ENCODE measurements at places on chromosomes 4 and X.

GRCh38 chr4:17066972-17067371 lies 168.5 kb upstream of the LDB2 start:
- no peak for DNase-seq
- no peaks in the 10 kb centered on the region for H3K27me3 ChIP-seq
- H3K36me3 ChIP-seq: no peaks in the 10 kb centered on the region
- H3K27ac ChIP-seq: peak overlapping the region; percentile 54
- H3K4me3 ChIP-seq: no peak overlapping the region
- H3K4me1 ChIP-seq: peaks cover 41% of the 10 kb centered on the region

DNA sequence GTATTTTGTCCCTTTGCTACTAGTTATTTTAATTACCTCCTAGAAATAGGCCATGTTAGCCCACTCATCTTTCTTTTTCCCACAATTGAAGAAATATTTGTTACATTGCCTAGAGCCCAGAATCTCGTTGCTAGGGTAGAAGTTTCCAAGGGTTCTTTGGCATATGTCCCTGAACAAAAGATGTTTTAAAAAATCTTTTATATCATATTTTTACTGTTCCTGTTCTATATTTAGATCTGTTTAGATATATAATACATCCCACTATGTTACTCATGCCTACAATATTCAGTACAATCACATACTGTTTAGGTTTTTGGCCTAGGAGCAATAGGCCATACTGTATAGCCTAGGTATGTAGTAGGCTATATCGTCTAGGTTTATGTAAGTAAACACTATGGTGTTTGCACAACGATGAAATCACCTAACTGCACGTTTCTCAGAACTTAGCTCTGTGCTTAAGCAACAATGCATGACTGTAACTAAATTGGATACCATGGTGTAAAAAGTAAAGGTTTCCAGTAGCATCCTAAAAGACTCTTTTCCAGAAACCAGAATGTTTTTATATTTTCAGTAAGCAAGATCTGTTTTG lies 236.0 kb upstream of the SLIT2 start:
- H3K4me1 ChIP-seq: no peaks in the 10 kb centered on the region
- H3K4me3 ChIP-seq: no peak overlapping the region

GRCh38 chrX:69146739-69147138 lies 18.5 kb downstream of the PJA1 start:
- H3K4me1 ChIP-seq: no peaks in the 10 kb centered on the region
- H3K27ac ChIP-seq: no peak overlapping the region
- H3K4me3 ChIP-seq: no peak overlapping the region

GRCh38 chr4:52059372-52059771 lies 8.3 kb downstream of the SPATA18 start:
- H3K36me3 ChIP-seq: no peaks in the 10 kb centered on the region
- peaks cover 33% of the 10 kb centered on the region for H3K4me1 ChIP-seq

- no peaks in the 10 kb centered on the region for H3K4me1 ChIP-seq
- no peaks in the 10 kb centered on the region for H3K36me3 ChIP-seq
- peak; percentile 16 for DNase-seq
- H3K27me3 ChIP-seq: no peaks in the 10 kb centered on the region
- no peak overlapping the region for H3K27ac ChIP-seq
These were observed 190.7 kb downstream of the OR13H1 start for GRCh38 chrX:131734621-131735020.

DNA sequence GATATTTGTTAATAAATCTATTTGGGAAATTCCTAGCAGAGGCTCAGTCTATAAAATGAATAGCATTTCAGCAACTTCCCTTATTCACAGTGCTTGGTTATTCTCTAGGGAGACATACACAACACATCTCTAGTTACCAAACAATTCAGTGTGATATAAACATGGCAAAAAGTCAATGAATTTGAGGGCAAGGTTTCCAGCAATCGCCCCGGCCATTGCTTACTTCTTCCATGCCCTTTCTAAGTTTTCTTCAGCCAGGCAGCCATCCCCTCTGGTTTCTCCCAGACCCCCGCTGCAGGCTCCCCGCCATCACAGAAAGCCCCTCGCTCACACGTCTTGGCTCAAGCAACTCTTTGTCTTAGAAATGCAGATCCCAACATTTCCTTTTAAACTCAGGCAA lies 4.4 kb downstream of the TLR7 start:
- no peak overlapping the region for H3K4me3 ChIP-seq
- no peaks in the 10 kb centered on the region for H3K36me3 ChIP-seq
- no peak overlapping the region for H3K27ac ChIP-seq
- no peak for DNase-seq
- no peaks in the 10 kb centered on the region for H3K4me1 ChIP-seq

DNA sequence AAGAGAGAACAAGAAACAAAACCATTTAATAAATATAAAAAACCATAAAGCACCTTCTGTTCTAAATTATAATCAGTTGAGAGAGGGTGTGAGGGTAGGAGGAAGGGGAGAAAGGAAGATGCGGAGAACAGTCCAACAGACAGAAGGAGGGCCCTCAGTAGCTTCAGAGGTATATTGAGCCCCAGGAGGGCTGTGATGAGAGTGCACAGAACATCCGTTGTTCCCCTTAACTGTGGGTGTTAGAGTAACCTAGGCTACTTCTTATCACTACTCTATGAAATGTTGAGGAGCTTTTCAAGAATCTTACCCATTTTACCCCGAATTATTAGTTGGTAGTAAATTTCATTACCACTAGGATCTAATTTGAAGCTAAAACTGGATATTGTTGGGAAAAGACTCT lies 13.8 kb downstream of the GPC3 start:
- no peaks in the 10 kb centered on the region for H3K36me3 ChIP-seq
- H3K4me3 ChIP-seq: no peak overlapping the region
- H3K27me3 ChIP-seq: peaks cover 12% of the 10 kb centered on the region
- DNase-seq: no peak
- H3K27ac ChIP-seq: no peak overlapping the region

DNA sequence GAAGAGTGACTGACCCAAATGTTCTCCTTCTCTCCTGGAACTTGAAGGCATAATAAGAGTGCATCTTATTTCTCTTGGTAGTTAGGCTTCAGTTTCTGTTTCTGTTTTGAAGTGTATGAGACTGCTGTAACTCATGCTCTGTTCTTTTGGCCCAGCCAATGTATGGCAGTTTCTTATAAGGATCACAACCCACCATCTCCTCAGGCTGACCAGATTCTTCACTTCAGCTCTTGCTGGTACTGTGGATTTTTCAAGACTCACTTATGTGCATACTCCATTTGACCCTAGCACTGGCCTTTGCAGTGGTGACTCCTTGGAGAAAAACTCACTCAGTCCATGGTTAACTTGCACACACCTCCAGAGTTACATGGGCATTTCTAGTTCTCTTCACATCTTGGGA lies 9.6 kb upstream of the YTHDC1 start:
- DNase-seq: no peak
- no peaks in the 10 kb centered on the region for H3K36me3 ChIP-seq
- no peak overlapping the region for H3K4me3 ChIP-seq
- H3K27ac ChIP-seq: no peak overlapping the region

- no peaks in the 10 kb centered on the region for H3K4me1 ChIP-seq
- no peaks in the 10 kb centered on the region for H3K27me3 ChIP-seq
- H3K27ac ChIP-seq: no peak overlapping the region
- no peak overlapping the region for H3K4me3 ChIP-seq
- DNase-seq: no peak
These were observed 298.3 kb downstream of the HS3ST1 start for GRCh38 chr4:11130195-11130970.

GRCh38 chr4:38169524-38169923 lies 209.3 kb downstream of the PTTG2 start:
- H3K27me3 ChIP-seq: no peaks in the 10 kb centered on the region
- no peak overlapping the region for H3K27ac ChIP-seq
- peaks cover 12% of the 10 kb centered on the region for H3K4me1 ChIP-seq
- no peak for DNase-seq

DNA sequence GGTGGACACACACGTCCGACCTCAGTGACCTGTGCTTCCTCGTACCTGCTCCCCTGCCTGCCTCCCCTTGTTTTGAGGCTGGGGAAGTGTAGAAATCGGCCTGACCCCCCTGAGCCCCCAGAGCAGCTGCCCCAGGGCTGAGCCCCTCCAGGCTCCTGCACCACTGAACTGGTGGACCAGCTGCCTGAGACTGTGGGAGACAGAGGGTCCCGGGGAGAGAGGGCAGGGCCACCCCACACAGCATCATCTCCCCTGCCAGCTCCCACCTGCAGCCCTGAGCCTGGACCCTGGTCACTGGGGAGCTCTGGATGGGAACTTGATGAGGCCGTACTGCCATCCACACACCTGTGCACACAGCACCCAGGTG lies 15.0 kb upstream of the NAT8L start:
- no peak for DNase-seq
- H3K36me3 ChIP-seq: no peaks in the 10 kb centered on the region
- peaks cover 16% of the 10 kb centered on the region for H3K27me3 ChIP-seq

DNA sequence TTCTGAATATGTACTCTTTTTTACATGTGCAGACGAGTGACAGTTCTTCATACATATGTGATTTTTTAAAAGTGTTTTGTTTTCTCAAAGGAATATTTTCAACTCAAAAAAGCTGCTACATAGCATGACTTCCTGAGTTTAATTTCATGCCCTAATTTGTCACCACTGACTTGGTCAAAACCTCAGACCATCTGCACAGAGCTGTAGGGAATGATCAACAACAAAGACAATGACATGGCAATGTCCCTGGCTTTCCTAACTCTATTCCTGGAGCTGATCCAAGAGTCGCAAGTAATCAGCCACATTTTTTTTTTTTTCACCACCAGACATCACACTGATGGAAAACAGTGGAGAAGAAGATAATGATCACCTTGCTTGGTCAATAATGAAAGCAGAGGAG lies 97.7 kb downstream of the TMA16 start:
- no peaks in the 10 kb centered on the region for H3K4me1 ChIP-seq
- H3K27ac ChIP-seq: no peak overlapping the region
- DNase-seq: no peak
- H3K4me3 ChIP-seq: no peak overlapping the region
- H3K36me3 ChIP-seq: no peaks in the 10 kb centered on the region

GRCh38 chrX:3527811-3528210 lies 181.4 kb upstream of the MXRA5 start:
- no peaks in the 10 kb centered on the region for H3K4me1 ChIP-seq
- no peak overlapping the region for H3K27ac ChIP-seq
- H3K27me3 ChIP-seq: no peaks in the 10 kb centered on the region
- no peaks in the 10 kb centered on the region for H3K36me3 ChIP-seq
- H3K4me3 ChIP-seq: no peak overlapping the region

DNA sequence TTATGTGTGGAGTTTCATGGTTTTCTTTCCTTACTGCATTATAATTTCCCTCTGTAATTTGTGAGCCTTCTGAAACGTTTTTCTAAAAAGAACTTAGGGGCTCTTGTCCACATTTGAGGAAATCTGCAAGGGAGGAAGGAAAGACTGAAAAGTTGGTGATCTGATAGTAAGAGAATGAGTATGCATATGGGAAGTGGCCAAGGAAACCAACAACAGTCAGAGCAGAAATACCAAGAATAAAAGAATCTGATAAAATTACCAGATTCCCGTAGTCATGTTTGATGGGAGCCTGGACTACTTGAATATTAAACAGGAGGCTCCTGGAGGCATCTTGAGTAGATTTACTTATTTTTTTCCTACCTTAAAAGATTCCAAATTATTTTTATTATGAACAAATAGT lies 50.1 kb downstream of the MEPE start:
- H3K36me3 ChIP-seq: no peaks in the 10 kb centered on the region
- no peaks in the 10 kb centered on the region for H3K27me3 ChIP-seq
- no peak overlapping the region for H3K4me3 ChIP-seq
- DNase-seq: no peak

All from esophagus squamous epithelium (tissue), 5 donors.